ENCODE measurements at places on chromosomes 13 and 19.
A peak's percentile ranks its signal among the peaks of the same experiment; 100 is the strongest.

DNA sequence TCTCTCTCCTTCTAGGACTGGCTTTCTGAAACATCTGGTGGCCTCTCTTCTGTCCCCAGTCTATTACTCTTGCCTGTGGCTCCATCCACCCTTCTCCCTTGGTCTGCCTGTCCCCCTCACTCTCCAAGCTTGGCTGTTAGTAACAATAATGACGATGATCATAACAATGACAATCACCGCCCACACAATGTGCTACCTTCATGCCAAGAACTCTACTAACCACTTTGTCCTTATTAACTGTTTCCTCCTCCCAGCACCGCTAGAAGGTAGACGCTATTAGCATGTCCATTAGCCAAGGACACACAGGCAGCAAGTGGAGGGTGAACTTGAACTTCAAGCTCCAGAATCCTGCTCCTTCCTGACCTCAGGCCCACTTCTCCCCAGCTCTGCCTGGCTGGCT is 2.7 kb downstream of the GYS1 start:
- no peak for DNase-seq

DNA sequence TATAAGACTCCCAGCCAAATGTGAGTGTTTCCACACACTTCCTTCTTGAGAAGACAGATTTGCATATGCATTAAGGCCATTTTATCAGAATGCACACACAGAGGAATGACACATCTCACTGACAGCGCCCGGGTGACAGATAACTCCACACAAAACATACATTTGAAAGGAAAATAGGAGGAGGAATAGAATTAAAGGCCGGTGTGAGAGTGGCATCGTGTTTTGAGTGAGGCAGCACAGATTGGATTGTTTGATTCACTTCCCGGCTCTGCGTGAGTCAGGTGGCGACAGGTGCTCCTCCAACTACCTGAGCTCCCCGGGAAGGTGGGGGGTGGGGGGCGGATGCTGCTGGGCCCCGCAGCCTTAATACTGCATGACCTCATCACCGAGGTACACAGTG is 429.0 kb downstream of the TSHZ3 start:
- DNase-seq = no peak

DNA sequence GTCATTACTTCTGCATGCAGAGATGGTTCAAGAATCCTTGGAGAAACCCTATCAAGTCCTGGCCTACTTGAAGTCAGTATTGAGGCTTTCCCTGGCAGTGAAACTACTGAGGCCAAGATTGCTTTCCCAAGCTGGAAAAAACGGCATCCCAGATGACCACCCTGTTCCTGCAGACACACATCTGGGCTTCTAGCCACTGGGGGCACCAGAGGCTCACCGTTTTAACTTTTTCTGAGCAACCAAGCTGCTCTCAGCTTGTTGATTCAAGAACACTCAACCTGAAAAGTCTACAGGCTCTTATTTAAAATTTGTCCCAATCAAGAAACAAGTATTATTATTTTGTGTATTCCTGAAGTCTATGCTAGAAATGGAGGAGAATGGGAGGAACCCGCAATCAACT is 66.6 kb downstream of the SPRYD7 start:
- no peak for DNase-seq

DNA sequence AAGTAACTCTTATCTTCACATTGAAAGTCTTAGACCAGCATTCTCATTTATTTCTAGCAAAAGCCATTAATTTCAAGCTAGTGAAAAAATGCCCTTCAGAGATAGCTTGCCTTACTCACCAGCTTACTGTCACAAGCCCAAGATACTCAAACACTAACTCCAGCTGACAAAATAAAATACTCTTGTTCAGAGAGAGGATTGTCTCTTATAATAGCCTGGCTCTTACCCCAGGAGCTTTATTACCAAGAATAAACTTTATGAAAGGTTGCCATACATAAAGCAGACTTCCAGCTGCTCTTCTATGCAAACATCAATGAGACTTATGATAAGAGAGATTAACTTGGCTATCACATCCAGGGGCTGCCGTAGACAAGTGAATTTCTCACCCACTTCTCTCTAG is 53.6 kb downstream of the XPO4 start:
- no peak for DNase-seq

- no peak for DNase-seq
Measured at GRCh38 chr13:113151745-113152690, 6.4 kb upstream of the PROZ start.

DNA sequence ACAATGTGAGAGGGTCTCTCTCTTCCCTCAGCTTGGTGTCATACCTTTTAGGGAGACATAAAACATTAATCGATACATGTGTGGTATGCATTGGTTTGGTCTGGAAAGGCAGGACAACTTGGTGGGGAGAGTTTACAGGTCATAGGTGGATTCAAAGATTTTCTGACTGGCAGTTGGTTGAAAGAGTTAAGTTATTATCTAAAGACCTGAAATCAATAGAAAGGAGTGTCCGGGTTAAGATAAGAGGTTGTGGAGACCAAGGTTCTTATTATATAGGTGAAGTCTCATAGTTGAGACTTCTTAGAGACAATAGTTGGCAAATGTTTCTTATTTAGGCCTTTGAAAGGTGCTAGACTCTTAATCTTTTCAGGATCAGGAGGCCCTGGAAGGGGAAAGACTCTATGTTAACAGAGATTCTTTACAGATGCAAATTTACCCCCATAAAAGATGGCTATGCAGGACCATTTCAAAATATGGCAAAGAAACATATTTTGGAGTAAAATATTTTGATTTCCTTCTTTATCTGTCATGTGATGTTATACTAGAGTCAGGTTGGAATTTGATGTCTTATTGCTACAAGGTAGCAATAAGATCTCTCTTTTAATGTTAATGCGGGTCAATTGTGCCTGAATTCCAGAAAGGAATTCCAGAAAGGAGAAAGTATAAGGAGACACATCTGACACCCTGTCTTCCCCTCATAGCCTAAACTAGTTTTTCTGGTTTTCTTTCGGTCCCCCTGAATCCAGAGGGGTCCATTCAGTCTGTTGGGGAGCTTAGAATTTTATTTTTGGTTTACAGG is 59.2 kb upstream of the RCBTB2 start:
- DNase-seq = no peak

GRCh38 chr19:45382426-45382825 is 12.1 kb upstream of the ERCC2 start:
- no peak for DNase-seq

- no peak for DNase-seq
Measured at GRCh38 chr13:85812282-85812681, 13.1 kb upstream of the SLITRK6 start.

DNA sequence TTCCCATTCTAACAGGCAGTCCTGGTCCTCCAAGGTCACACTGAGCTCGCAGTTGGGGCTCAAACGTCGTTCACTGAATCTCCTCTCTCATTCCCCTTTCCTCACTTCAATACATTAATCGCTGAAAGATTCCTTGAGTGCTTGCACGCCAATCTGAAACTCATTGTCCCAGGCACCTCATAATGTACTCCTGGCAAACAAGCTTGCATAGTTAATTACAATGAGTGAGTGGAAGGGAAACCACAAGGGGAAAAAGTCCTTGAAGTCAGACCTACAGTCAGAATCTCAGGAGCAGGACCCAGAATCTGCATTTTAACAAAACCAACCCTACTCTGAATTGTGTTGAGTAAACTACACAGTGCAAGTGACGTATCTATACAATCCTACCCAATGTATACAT is 86.9 kb downstream of the CRYL1 start:
- DNase-seq = no peak

DNA sequence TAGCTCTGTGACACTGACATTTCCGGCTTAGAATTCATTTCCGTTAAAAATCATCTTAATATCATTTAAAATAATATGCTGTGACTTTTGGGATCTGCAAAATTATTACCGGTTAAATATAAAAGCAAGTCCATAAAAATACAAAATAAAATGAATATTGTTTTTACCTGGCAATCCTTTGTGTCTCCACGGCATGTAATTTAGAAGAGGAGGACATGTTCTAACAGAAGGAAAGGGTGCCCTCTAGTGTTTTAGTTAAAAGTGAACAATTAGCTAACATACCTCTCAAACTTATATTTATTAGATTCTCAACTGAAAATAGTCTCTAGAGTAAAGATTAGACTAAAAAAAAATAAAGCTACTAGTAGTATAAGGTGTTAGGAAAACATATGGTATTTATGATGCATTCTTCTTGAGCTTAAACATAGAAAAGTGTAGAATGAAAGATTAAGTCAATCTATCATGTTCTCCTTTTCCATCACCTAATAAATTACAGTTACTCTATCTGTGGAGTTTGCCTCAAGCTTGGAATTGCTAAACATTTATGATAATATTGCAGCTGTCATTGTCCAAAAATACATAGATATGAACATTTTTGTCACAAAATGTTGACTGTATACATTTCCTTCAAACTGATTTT is 676.7 kb upstream of the SPRY2 start:
- DNase-seq = peak; percentile 7

DNA sequence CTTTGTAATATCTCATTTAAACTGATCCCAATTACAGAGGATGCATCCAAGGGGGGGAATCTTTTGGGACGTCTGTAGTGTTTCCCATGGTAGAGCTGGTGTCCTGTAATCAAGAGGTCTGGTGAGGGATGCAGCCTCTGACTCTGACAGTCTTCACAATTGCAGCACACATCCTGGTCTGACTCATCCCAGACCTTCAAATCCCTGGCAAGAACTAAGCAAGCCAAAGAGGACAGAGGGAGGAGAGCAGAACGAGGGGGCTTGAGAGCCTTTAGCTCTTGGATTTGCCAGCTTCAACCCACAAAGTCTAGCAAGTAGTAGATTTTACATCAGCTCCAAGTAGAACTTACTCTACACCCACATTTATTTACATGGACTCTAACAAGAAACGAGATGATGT is 17.3 kb upstream of the FCGBP start:
- DNase-seq = no peak

GRCh38 chr13:36275190-36276002 is 22.2 kb downstream of the CCDC169 start:
- no peak for DNase-seq

DNA sequence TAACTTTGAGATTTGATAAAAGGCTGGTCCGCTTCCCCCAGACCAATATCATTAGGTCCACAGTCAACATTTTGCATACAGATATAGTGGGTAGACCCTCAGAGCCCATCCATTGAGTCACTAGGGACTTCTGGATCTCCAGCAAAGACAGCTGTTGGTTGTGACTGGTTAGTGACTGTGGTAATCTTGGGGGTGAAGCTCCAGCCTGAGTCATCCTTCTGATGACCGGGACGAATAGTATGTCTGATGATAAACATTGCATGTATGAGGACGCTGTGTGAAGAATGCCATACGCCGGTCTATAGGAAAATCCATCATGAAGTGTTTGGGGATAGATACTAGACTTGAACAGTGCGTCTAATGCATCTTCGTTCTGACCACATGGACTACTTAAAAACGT is 307.0 kb downstream of the UQCRFS1 start:
- no peak for DNase-seq

- DNase-seq = no peak
Measured at GRCh38 chr13:50587115-50587514, 256.4 kb downstream of the DLEU7 start.
